CD4-positive, alpha-beta T cell treated with Interleukin-2 at 100 ng/mL for 4 hours (primary cell): ENCODE measurements at places on chromosomes 3 and 15.

- no peak for DNase-seq
Observed at GRCh38 chr3:13240928-13241618, 167.8 kb upstream of the IQSEC1 start.

- DNase-seq: peak; percentile 64
Observed at GRCh38 chr15:81480645-81481053, 106.6 kb upstream of the TMC3 start.

DNA sequence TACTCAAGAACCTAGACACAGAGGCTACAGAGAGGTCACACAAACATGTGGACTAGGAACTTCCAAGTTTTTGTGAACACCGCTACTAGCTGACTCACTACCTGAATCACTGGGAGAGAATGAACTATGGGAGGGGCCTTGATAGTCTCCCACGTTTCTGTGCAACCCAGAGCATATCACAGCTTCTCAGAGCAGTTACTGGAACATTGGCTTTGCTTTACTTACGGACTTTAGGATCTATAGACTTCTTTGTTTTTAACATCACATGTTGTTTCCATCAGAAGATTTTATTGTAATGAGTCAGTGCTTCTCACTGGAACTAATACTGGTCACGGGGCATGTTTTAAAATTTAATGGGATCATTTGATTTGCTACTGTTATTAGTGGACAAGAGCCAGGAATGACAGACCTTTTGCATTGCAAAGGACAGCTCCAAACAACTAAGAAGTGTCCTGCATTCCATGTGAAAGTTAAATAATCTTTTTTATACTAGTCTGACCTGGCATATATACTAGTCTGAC is 35.6 kb downstream of the RTP4 start:
- DNase-seq: no peak

DNA sequence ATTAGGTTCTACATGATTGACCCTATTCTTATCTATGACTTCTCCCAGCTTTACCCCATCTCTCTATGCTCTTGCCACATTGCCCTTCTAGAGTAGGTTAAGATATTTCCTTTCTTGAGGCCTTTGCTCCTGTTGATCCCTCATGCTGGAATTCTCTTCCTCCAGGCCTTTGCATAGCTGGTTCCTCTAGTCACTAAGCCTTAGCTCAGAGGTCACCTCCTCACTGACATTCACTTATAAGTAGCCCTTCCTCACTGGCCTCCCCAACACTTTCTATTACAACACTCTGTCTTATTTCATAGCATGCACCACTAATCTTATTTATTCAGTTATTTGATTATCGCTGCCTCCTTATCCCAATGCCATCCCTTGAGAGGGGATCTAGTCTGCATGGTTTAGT is 228.4 kb upstream of the COL8A1 start:
- DNase-seq: no peak

DNA sequence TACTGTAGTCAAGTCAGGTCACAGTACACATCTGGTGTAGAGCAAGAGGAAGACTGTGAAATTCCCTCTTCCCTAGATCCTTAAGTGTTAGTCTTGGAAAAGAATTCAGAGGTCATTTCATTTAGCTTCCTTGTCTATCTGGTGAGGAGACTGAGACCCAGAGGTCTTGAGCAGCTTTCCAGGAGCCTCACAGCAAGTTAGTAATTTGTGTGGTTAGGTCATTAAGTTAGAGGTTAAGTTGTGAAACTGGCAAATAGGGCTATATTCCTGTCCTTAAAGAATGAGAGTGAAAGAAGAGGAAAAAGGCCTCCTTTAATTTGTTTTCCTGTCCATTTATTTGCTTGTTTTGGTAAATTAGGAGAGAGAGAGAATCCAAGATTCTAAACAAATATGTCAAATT is 9.0 kb downstream of the PODXL2 start:
- DNase-seq: no peak

- no peak for DNase-seq
Observed at GRCh38 chr3:16404349-16404895, 109.1 kb downstream of the RFTN1 start.

DNA sequence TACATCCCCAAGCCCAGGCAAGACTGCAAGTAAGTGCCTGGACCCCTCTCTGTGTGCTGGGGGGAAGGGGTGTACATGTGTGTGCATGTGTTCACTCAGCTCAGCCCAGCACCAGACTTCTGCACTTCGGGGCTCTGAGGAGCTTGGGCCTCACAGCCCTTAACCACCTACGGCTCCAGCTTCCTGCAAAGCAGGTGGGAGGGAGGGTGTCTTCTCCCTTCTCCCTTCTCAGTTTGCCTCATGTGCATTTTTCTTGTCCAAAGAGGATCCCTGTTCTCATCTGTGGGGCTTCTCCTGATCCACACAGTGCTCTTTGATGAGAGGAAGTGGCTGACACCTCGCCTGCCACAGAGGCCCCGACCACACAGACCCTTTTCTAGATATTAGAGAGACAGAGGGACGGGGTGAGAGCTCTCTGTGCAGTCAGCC is 69.3 kb downstream of the MESD start:
- DNase-seq: peak; percentile 1

GRCh38 chr15:39250001-39250400 is 330.9 kb upstream of the THBS1 start:
- DNase-seq: no peak

DNA sequence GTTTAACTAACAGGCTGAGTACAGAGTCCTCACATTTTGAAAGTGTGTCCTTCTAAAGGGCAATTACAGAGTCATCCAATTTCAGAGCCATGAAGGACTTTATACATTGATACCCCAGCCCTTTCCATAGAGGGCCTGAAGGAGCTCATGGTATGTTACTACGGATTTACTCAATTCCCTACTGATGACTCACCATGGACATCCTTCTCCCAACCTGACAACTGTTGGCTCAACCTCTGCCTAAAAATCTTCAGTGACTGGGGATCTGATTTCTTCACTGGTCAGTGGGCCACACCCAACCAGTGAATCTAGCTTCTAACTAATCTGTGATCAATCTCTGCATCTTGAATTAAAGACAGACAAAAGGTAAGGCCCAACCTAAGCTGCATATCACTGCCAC is 963.4 kb upstream of the CFAP20DC start:
- no peak for DNase-seq
